ENCODE measurements at places on chromosomes 3 and 15.

GRCh38 chr3:119534296-119534695, 25.1 kb downstream of the CD80 start:
- H3K27ac ChIP-seq, result no peak overlapping the region
- no peak for DNase-seq
- no peaks in the 10 kb centered on the region for H3K27me3 ChIP-seq
- no peak overlapping the region for H3K4me3 ChIP-seq

DNA sequence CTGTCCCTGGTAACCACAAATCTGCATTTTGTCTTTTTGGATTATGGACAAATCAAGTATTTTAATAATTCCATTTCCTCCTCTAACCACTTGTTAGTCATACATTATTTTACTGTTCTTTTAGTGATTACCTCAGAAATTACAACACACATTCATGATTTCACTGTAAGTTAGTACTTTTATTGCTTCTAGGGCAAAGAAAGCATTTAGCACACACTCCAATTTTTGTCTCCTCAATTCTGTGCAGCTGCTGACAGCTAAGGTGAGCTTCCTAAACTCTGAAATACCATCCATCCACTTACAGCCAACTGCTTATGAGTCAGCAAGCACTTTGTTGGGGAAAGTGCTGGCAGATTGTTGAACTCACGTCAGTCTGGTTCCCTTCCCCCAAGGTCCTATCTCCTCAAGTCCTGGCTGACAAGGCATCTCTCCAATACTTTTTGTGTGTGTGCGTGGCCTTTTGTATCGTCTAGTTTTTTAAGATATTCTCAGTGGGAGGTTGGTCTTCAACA, 49.4 kb upstream of the TNFAIP8L3 start:
- no peak overlapping the region for H3K27ac ChIP-seq
- DNase-seq, result no peak
- H3K4me1 ChIP-seq, result no peaks in the 10 kb centered on the region
- no peaks in the 10 kb centered on the region for H3K27me3 ChIP-seq

DNA sequence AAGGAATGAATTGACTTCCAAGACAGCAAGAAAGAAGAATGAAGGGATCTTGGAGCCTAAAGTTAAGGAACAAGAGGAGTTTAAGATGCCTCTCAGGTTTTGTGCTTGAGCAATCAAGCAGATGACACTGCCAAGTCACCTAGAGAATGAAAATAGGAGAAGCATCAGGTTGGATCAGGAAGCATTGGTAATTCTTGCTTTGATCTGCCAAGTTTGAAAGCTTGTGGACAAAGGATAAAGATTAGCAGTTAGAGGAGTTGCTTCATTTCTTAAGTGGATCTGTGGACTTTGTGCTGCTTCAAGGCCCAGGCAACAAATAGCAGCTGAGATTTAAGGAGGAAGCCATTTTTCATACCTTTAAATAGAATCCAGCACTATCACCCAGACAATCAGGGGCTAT, 35.6 kb downstream of the FRMD5 start:
- no peaks in the 10 kb centered on the region for H3K36me3 ChIP-seq
- H3K27me3 ChIP-seq, result no peaks in the 10 kb centered on the region
- no peak overlapping the region for H3K4me3 ChIP-seq
- no peak overlapping the region for H3K27ac ChIP-seq

- H3K4me1 ChIP-seq, result no peaks in the 10 kb centered on the region
- no peak for DNase-seq
- no peak overlapping the region for H3K27ac ChIP-seq
- H3K27me3 ChIP-seq, result peaks cover 4% of the 10 kb centered on the region
- no peaks in the 10 kb centered on the region for H3K36me3 ChIP-seq
Observed at GRCh38 chr3:132822266-132822665, 100.1 kb upstream of the NPHP3 start.

DNA sequence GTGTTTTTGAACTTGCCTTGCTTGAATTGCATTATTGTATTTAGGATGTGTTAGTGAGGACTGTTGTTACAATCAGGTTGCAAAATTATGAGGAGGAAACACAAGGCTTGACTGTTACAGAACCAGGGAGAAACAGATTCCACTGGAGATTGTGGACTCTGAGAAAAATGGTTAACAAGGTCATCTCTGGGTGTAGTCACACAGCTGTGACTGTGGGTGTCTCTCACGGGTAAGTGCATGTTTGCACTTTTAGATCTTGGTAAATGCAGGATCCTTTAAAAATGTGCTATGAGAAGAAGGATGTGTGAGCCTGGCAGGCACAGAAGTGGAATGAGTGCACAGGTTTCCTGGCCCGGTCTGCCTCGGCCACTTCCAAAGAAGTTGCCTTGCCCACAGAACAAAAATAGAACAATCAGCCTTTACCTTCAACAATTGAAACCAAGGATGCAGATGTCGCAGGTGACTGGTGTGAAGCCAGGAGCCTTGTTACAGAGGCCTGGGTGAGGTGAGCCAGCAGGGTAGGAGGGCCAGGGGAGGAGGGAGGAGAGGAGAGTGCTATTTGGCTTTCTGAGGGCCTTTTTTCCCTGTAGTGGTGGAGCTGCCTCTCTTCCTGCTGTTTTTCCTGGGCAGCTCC, 68.0 kb downstream of the ABHD5 start:
- no peaks in the 10 kb centered on the region for H3K27me3 ChIP-seq
- H3K27ac ChIP-seq, result no peak overlapping the region
- DNase-seq, result no peak
- peaks cover 8% of the 10 kb centered on the region for H3K4me1 ChIP-seq
- H3K36me3 ChIP-seq, result no peaks in the 10 kb centered on the region
- no peak overlapping the region for H3K4me3 ChIP-seq

- no peaks in the 10 kb centered on the region for H3K36me3 ChIP-seq
- peaks cover 16% of the 10 kb centered on the region for H3K4me1 ChIP-seq
- H3K27ac ChIP-seq, result no peak overlapping the region
- H3K27me3 ChIP-seq, result no peaks in the 10 kb centered on the region
- no peak for DNase-seq
Observed at GRCh38 chr3:101146946-101147345, 153.7 kb upstream of the ABI3BP start.

GRCh38 chr15:79037848-79038247, 52.7 kb downstream of the RASGRF1 start:
- H3K27ac ChIP-seq, result no peak overlapping the region
- no peaks in the 10 kb centered on the region for H3K27me3 ChIP-seq
- H3K36me3 ChIP-seq, result no peaks in the 10 kb centered on the region

DNA sequence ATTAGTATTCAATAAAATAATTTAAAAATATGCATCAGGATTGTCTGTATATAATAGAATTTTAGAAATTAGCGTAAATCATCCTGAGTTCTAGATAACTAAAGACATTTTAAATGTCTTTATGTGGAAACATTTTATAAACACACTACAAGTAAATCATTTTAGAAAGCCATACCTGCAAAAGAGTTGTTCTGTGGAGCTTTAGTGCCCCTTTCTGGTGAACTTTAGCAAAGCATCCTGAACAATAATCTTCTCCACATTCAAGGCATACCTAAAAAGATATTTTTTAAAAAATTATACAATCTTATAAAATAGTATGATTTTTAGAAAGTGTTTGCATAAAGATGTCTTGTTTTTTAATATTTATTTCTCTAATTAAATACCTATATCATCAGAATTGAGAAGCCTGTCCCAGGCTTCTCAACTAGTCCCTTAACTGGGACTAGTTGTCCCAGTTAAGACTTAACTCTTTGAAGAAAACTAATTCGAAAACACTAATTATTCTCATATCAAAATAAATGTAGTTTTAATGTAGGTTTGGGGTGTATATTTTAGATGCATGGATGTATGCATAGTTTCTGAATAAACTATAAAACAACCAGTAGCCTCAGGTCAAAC, 29.7 kb downstream of the ZBBX start:
- H3K4me1 ChIP-seq, result no peaks in the 10 kb centered on the region
- H3K27ac ChIP-seq, result no peak overlapping the region
- no peaks in the 10 kb centered on the region for H3K36me3 ChIP-seq
- H3K4me3 ChIP-seq, result no peak overlapping the region
- no peak for DNase-seq

DNA sequence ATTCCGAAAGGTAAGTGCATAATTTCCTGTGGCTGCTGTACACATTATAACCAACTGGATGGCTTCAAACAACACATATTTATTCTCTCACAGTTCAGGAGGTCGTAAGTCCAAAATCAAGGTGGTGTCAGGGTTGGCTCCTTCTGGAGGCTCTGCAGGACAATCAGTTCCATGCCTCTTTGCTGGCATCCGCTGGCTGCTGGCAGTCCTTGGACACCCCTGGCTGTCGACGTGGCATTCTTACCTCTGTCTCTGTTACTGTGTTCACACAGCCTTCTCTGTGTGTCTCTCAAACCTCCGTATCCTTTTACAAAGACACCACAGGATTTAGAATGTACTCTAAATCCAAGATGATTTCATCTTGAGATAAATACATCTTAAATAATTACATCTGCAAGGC, 398.8 kb upstream of the ATP10A start:
- no peaks in the 10 kb centered on the region for H3K36me3 ChIP-seq
- no peaks in the 10 kb centered on the region for H3K4me1 ChIP-seq
- H3K4me3 ChIP-seq, result no peak overlapping the region

DNA sequence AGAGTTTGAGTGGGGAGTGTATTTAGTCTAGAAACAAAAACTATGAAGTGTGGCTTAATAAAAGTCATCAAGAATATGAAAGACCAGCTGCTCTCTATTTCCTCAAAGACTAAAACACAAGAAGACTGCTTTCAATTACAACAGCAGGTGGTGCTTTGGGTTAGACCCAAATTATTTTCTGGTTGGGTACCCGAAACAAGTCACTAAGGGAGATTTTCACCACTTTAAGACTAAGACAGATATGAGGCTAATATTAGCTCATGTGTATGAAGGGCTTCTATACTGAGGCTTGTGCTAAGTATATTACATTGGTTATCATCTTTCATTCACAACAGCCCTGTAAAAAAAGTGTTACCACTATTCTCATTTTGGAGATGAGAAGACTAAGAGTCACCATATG, 43.1 kb downstream of the COL8A1 start:
- no peak for DNase-seq
- no peaks in the 10 kb centered on the region for H3K36me3 ChIP-seq
- H3K27me3 ChIP-seq, result no peaks in the 10 kb centered on the region

GRCh38 chr3:60743631-60744164, 507.6 kb downstream of the FHIT start:
- DNase-seq, result peak; percentile 75
- H3K27me3 ChIP-seq, result no peaks in the 10 kb centered on the region
- H3K36me3 ChIP-seq, result no peaks in the 10 kb centered on the region
- peak overlapping the region; percentile 71 for H3K27ac ChIP-seq
- no peak overlapping the region for H3K4me3 ChIP-seq
- H3K4me1 ChIP-seq, result peaks cover 3% of the 10 kb centered on the region

DNA sequence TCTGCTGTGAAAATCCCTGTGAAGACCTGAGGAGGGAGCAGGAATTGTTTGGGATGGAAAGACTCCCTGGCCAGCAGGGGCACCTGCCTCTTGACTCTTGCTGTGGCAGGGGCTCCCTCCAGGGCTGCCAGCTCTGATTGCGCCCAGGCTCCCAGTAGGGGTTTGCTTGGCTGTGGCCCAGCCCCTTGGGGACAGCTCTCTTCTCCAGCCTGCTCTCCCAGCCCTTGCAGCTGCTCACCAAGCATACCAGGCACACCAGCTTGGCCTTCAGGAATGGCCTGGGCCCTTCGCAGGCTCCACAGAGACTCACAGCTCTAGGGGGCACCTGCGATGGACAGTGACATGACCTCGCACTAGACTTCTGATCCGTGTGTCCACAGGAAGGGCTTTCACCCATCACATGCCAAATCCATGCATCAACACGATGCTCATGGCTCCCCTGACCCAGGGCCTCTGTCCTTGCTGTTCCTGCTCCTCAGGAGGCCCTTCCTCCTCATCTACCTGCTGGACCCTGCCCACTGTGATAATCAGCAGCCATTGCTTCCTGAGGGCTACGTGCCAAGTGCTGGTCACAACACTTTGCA, 61.8 kb downstream of the SCN5A start:
- H3K27me3 ChIP-seq, result no peaks in the 10 kb centered on the region
- H3K4me3 ChIP-seq, result no peak overlapping the region
- no peaks in the 10 kb centered on the region for H3K36me3 ChIP-seq
- peak; percentile 42 for DNase-seq

GRCh38 chr3:123105201-123106189, 38.7 kb downstream of the PDIA5 start:
- DNase-seq, result no peak
- H3K4me1 ChIP-seq, result no peaks in the 10 kb centered on the region
- H3K27ac ChIP-seq, result no peak overlapping the region
- peaks cover 92% of the 10 kb centered on the region for H3K36me3 ChIP-seq
- H3K4me3 ChIP-seq, result no peak overlapping the region

- peaks cover 33% of the 10 kb centered on the region for H3K4me1 ChIP-seq
- no peak overlapping the region for H3K27ac ChIP-seq
- H3K27me3 ChIP-seq, result no peaks in the 10 kb centered on the region
- no peaks in the 10 kb centered on the region for H3K36me3 ChIP-seq
- H3K4me3 ChIP-seq, result no peak overlapping the region
Observed at GRCh38 chr3:128278130-128278529, 124.8 kb downstream of the EEFSEC start.

- DNase-seq, result no peak
- no peaks in the 10 kb centered on the region for H3K36me3 ChIP-seq
Observed at GRCh38 chr15:74388363-74388951, 21.0 kb upstream of the CYP11A1 start.

GRCh38 chr3:120438216-120438615, 12.6 kb downstream of the FSTL1 start:
- peaks cover 10% of the 10 kb centered on the region for H3K4me1 ChIP-seq
- peak overlapping the region; percentile 85 for H3K27ac ChIP-seq
- peaks cover 43% of the 10 kb centered on the region for H3K36me3 ChIP-seq
- H3K4me3 ChIP-seq, result no peak overlapping the region
- H3K27me3 ChIP-seq, result no peaks in the 10 kb centered on the region

DNA sequence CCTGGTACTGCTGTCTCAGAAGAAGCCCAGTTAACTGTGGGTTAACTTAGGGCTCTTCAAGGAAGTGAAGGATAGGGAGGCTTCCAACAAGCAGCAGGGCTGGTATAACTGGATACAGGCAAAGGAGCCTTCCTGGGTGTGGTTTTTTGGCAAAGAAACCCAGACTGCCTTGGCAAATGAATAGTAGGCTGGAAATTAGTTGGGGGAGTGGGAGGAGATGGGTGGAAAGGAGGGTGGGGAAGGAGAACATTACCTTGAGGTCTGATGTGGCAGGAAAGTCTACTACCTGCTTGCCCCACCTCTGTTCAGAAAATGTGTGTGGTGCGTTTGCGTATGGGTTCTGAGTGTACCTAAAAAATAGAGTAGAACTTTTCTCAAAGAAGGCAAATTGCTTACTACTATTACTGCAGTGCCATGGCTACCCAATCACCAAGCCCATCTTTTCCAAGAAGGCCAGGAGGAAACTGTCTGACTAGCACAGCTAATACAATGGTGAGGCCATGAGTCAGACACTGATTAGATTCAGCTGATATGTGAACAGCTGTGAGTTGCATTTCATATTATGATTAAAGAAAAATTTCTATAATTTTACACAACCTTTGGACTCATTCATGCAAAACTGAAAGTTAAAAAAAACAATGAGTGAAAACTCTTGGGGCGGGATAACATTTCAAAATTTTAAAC, 55.2 kb downstream of the SPTSSB start:
- no peak overlapping the region for H3K4me3 ChIP-seq
- no peak for DNase-seq
- H3K27me3 ChIP-seq, result no peaks in the 10 kb centered on the region
- no peak overlapping the region for H3K27ac ChIP-seq
- H3K4me1 ChIP-seq, result no peaks in the 10 kb centered on the region
- H3K36me3 ChIP-seq, result no peaks in the 10 kb centered on the region

- no peak overlapping the region for H3K4me3 ChIP-seq
- H3K36me3 ChIP-seq, result peaks cover 27% of the 10 kb centered on the region
- H3K4me1 ChIP-seq, result no peaks in the 10 kb centered on the region
- DNase-seq, result no peak
- no peaks in the 10 kb centered on the region for H3K27me3 ChIP-seq
Observed at GRCh38 chr3:38522002-38522401, 25.9 kb downstream of the EXOG start.

- DNase-seq, result peak; percentile 83
- H3K4me3 ChIP-seq, result no peak overlapping the region
- peaks cover 32% of the 10 kb centered on the region for H3K36me3 ChIP-seq
Observed at GRCh38 chr3:39065197-39065596, 13.4 kb downstream of the WDR48 start.

Data from endodermal cell (in vitro differentiated cells).